ENCODE measurements at places on chromosomes 7 and 10.

DNA sequence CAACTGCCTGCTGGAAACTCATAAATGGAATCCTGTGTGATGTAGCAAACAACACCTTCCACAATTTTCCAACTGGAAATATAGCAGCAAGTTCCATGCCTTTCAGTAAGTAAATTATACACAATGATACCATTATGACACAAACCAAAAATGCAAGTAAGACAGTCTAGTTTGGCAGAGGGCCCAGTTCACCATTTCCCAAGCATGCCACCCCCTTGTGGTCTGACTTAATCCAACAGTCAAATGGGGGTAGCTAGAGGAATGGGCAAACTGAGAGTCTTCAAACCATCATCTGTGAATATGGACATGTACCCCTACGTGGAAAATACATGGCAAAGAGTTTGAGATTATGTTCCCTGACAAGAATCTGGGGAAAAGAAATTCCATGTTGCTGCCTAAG is 137.6 kb upstream of the VWC2 start:
- no peak for DNase-seq

DNA sequence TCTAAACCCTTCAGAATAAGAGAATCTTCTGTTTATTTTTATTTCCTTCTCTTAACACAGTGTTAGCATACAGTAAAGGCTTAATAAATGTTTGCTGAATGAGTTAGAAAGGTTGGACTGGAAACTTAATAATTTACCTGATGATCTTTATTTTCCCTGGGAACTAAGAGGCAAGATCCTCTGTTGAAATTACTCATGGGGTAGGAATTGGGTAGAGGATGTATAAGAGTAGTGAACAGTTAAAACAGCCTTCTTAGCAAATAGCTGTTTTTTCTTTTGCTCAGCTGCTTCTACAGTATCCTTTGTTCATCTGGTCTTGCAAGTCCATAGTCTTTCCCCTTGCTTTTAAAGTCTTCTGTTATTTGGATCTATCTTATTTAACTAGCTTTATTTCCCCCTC is 80.0 kb downstream of the AKAP9 start:
- DNase-seq, result no peak

- no peak for DNase-seq
Observed at GRCh38 chr7:136877509-136877908, 9.1 kb downstream of the CHRM2 start.

GRCh38 chr7:152076324-152076821 is 50.9 kb downstream of the GALNT11 start:
- no peak for DNase-seq

DNA sequence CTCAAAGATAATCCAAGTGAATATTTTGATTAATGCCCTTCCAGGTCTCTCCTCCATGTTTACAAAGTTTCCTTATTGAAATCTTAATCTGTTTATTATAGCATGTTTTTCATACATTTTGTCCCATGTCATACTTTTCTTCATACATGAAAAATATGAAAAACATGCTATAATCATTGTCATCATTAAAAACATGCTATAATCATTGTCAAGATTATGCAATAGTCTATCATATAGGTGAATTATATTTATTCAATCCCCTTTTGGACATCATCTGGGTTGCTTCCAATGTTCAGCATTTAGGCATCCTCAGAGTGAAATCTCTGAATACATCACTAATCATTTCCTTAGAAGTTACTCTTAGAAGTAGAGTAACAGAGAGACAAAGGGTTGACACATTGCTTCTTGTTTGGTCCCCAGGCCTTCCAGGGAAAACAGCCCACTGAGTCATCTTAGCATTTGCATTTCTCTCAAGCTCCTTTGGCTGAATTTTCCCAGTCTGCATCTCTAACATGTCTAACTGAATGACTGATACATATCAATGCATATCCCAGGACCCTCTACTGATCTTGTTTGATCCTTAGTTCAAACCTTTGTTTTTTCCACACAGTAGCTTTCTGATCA is 87.0 kb downstream of the SGMS1 start:
- DNase-seq, result no peak

DNA sequence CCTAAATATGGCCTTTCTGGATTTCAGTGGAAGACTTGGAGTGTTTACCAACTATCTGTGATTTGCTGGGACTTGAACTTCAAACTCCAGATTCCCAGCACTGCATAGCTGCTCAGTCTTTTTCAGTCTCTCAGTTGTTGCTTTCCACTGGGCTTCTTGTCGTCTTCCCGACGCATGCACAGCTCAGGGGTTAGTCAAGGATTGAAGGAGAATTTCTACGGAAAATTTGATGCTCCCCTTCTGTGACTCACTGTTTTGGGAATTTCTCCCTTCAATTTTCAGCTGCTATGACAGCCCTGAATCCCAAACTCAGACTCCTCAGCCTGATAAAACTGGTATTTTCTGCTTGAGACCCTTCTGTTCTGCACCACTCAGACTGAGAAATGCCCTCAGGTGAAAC is 91.7 kb downstream of the CYP26A1 start:
- no peak for DNase-seq

GRCh38 chr10:26682931-26683330 is 14.6 kb upstream of the PDSS1 start:
- DNase-seq, result no peak
